ENCODE measurements at places on chromosomes 16 and 17.

- DNase-seq, result peak; percentile 65
These were observed 27.5 kb downstream of the ZFHX3 start for GRCh38 chr16:73020409-73020884.

- DNase-seq, result no peak
These were observed 256.0 kb upstream of the CACNG5 start for GRCh38 chr17:66578781-66579489.

GRCh38 chr16:49527611-49528010, 154.0 kb downstream of the C16orf78 start:
- DNase-seq, result no peak

DNA sequence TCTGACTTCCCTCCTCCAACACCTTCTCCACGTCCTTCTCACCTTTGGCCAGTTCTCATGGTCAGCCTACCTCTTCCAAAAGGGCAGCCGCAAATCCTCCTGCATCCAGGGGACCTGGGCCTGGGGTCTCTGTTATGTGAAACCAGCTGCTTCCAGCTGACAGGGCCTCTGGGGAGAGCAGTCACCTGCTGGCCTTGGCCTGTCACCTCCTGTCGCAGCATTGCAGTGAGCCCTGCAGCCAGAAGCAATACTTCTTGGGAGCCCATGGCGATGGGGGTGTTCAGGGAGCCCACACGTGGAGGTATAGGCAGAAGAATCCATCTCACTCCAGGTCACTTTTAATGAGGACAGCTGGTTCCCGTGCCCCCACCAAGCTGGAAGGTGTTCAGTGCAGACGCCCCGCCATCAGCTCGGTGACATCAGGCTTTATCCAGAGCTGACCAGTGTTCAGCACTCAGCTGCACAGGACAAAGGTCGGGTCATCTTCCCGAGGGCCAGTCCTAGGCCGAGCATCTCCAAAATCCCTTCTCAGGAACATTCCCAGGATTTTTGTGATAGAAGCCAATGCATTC, 1.7 kb upstream of the SLC47A2 start:
- DNase-seq, result no peak

GRCh38 chr16:83070416-83071209, 443.8 kb downstream of the CDH13 start:
- DNase-seq, result no peak

GRCh38 chr16:55386534-55387296, 62.7 kb downstream of the IRX6 start:
- no peak for DNase-seq

GRCh38 chr17:75442168-75443103, 14.0 kb upstream of the TMEM94 start:
- DNase-seq, result no peak

DNA sequence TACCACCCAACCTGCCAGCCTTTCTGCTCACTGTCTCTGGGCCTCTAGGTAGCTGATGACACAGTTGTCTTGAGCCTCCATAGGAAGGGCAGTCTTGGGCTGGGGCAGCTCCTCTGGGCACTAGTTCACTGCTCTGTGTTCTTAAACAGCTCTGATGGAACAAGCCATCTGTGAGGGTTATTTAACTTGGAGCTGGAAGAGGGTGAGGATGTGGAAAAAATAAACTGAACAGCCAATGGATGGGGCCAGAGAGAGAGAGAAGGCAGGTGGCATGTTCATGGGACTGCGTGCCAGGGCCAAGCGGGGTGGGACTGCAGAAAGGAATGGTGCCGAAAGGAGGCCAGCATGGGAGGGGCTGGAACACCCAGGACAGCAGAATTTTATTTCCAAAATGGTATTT, 52.6 kb downstream of the HIC1 start:
- DNase-seq, result no peak

GRCh38 chr17:44552361-44552760, 4.9 kb upstream of the FZD2 start:
- no peak for DNase-seq

DNA sequence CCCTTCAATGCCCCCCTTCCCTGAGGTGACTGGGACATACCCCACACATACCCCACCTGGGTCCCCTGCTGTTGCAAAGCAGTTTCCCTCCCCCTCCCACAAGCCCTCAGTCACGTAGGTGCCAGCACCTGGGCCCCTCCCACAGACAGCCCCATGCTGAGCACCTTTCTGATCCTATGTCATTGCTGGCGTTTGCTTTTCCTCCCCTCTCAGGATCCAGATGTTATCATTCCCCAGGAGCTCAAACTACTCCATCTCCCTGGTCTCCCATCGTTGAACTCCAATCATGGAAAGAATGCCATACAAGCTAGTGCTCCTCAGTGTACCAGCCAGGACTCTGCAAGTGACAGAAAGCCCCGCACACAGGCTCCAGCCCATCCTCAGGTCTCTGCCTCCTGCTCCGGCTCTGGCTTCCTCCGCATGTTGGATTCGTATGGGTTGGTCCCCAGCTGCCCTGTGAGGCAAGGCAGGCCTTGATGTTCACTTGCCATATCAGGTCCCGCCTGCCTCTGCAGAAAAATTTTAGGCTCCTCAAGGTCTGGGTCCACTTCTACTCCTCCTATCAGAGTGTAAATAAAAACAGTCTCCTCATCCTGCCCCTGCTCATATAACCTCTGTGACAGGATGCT, 31.4 kb upstream of the MED9 start:
- no peak for DNase-seq

- no peak for DNase-seq
These were observed 17.6 kb upstream of the MAF start for GRCh38 chr16:79618041-79618691.

- DNase-seq, result no peak
These were observed 61.7 kb downstream of the PECAM1 start for GRCh38 chr17:64328859-64329531.

GRCh38 chr17:38605841-38606645, at the start of gene SRCIN1:
SRCIN1 (minus strand) TSS chr17:38605952; CDS start chr17:38605705, 247 bp downstream.
- no peak for DNase-seq

GRCh38 chr17:61968757-61969156, 41.0 kb upstream of the INTS2 start:
- no peak for DNase-seq

DNA sequence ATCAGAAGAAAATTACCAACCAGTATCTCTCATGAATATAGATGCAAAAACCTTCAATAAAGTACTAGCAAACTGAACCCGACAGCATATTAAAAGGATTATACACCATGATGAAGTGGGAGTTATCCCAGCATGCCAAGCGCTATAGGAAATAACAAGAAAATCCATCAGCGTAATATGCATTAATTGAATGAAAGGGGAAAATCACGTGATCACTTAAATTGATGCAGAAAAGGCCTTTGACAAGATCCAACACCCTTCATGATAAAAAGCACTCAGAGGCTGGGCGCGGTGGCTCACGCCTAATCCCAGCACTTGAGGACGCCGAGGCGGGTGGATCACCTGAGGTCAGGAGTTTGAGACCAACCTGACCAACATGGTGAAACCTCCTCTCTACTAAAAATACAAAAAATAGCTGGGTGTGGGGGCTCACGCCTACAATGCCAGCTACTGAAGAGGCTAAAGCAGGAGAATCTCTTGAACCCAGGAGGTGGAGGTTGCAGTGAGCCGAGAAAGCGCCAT, 4.8 kb downstream of the CTRB2 start:
- no peak for DNase-seq

GRCh38 chr16:69724981-69725479, 1.3 kb downstream of the NQO1 start:
- DNase-seq, result no peak

GRCh38 chr17:5587438-5588032, 3.2 kb upstream of the NLRP1 start:
- DNase-seq, result no peak

DNA sequence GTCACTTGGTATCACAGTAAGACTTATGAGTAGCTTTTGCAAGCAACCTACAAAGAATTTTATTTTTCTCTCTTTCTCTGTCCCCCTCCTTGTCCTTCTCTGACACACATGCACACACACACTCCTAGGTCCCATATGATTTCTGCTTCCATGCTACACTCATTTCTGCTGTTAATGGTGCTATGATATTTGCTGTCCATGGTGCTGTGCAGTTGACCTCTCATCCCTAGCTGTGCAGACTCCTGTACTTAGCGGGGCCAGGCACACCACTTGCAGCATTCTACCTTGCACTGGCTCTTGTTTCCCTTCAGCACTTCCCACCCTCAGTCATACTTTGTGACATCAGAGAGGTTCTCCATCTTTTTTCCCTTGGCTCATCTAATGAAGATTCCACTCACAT, 158.9 kb upstream of the CNTNAP4 start:
- DNase-seq, result no peak

All from thoracic aorta (tissue), 2 donors.